ENCODE measurements at places on chromosomes 7 and 10.

DNA sequence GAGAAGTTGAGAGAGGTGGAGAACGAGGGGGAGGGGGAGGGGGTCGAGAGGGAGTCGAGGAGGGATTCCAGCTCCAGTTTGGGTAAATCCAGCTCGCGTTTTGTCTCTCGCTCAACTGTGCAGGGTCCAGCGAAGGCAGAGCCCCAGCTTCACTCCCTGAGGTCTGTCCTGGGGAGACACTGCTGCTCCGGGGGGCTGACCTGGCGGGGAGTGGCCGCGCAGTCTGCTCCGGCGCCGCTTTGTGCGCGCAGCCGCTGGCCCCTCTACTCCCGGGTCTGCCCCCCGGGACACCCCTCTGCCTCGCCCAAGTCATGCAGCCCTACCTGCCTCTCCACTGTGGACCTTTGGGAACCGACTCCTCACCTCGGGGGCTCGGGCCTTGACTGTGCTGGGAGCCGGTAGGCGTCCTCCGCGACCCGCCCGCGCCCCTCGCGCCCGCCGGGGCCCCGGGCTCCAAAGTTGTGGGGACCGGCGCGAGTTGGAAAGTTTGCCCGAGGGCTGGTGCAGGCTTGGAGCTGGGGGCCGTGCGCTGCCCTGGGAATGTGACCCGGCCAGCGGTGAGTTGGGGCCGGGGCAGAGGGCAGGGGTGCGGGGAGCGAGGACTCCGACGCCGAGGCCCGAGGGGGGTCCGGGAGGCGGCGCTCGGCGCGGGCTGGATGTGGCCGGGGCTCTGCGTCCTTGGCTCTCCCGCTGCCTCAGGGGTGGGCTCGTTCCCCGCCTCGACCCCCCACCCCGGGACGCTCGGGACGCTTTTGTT, at the start of gene TET1:
TET1 (plus strand) TSS at position 152 of the 757 bp plus-strand sequence. CDS start 12,002 bp downstream, outside the sequence.
- DNase-seq = no peak

DNA sequence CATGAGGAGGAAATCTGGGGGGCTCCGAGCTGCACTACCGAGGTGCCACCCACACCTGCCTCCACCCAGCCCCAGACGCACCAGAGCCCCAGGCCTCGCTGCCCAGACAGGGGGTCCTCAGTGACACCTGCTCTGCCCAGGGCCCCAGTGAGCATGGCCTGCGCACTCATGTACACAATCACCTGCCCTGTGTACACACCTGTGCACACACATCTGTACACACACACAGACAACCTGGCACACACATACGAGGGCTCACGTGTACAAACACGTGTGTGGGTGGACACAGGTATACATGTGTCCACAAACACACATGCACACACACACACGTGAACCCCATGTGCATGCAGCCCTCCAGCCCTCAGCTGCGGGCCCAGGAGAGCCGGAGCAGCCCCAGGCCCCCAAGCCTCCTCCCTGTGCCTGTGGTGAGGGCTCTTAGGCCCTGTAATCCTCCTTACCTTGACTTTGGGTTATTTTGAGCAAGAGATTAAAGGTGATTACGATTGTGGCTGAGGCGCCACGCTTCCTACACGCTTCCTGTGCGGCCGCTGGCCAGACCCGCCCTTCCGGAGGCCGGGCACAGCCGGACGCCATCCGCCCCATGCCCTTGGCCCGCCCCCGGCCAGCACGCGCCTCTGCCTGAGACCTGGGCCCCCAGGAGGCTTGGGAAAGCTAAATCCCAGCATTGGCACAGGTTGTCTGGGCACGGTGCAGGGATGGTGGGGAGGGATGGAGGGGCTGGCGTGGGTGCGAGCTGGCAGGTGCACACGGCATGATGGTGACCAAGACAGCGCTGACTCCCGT, 71.9 kb downstream of the ELFN1 start:
- no peak for DNase-seq

GRCh38 chr7:44223362-44224079, 22.7 kb downstream of the YKT6 start:
- DNase-seq = no peak

DNA sequence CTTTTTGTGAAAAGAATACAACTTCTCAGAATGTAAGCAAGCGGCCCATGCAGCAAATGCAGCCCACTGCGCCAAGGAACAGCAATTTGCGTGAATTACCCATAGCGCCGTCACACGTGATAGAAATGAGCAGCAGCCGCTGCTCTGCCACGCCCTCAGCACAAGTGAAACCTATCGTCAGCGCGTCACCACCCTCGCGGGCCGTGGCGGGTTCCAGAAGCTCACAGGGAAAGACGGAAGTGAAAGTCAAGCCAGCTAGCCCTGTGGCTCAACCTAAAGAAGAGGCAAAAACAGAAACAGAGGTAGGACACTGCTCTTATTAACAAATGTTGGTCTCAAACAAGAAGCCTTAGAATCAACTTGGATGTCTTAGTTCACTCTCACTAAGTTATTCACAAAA, 70.5 kb downstream of the SHH start:
- DNase-seq = peak; percentile 17

- no peak for DNase-seq
These were observed 9.3 kb downstream of the TCF7L2 start for GRCh38 chr10:112959207-112959838.

- DNase-seq = no peak
These were observed 148.6 kb downstream of the SH3PXD2A start for GRCh38 chr10:103706762-103707161.

GRCh38 chr7:135685306-135686084, 23.2 kb downstream of the STMP1 start:
- no peak for DNase-seq

DNA sequence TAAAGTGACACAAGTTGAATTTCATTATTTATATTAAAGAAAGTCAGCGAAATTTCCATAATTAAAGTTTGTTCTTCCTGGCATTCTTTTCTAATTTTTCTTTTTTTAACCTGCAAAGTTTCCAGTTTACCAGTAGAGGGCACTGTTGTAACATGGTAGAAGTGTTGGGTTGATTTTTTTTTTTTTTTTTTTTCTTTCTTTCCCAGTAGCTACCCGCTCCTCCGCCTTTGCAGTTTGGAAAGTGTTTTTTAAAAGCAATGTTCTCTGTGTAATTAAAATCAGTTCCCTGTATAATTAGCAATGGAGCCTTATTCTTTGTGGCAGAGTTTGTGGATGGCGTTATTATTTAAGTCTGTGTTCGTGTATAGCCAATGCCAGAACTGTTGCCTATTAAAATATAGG, 53.7 kb downstream of the TAF3 start:
- no peak for DNase-seq

DNA sequence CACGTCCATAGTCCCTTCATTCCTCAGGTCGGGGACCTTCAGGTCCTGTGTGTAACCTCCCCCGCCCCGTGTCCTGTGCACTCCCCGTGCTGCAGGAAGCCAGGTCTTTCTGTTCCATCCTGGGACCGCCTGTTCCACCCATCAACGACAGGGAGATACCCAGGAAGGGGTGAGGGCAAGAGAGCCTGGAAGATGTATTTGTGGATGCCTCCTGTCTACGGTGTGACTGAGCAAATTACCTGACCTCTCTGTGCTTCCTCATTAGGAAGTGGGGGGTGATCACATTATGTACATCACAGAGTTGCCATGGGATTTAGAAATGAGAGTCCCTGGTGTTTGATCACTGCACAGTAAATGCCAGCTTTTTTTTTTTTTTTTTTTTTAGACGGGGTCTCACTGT, 46.3 kb downstream of the GRID2IP start:
- DNase-seq = no peak

DNA sequence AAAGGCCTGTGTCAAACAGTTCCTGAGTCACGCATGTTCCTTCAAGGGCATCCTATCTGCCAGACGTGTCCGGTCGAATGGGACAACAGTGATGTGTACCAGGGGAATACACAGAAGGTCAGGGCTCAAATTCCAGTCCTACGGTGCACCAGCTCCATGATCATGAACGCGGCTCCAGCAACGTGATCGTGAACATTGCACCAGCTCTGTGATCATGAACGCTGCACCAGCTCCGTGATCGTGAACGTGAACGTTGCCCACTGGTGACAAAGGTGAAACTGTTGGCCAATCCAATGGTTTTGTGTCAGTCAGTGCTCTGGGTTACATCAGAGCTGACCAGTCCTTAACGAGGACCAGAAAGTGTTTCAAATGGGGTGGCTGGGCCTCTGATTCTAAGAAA, 4.3 kb upstream of the PTPRN2 start:
- DNase-seq = no peak

DNA sequence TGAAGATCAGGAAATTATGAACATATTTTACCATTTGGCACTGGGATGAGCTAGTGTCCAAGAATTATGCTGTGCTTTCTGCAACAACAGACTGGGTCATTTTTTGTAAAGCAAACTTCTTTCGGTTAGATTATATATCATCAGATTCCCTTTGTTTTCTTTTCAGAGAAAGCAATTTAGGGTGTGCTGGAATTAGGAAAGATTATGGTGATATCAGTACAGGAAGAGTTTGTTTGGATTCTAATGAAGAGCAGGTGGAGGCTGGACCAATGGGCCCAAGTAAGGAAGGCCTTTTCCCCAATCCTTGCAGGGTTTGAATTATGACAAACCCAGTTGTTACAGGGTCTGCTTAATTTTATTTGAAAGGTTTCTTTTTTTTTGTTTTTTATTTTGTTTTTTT, 1092.8 kb downstream of the KCNMA1 start:
- DNase-seq = no peak

DNA sequence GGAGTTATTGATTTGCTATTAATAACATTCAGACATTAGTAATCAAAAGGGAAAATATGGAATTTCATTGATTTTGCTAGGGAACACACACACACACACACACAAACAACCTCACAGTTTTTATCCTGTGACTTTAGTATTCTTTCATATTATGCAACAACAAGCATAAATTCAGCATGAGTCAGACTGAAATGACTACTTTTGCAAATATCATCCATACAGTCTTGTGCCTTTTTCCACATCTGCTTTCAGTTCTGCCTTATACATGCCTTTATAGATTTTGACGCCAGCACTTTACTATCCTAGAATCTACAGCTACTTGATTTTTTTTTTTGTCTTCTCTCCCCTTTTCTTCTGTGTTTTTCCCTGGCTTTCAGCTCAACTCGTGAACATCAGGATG, 975.8 kb upstream of the LRRTM3 start:
- no peak for DNase-seq

DNA sequence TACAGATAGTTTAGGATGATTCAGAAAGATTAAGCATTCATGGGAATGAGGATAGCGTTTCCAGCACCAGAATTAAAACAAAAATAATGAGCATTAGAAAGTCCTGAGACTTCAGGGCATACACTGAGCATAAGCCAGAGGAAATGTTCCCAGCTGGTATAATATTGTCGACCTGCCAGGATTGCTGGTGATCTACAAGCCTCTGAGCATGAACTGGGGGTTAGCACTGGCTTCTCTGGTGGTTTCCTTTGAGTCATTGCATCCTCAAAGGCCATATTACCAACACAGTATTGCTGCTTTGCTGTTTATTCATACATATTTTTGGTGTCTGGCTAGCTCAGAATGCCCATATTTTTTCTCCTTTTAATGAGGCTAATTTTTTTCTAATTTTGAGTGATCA, 10.7 kb upstream of the ATRNL1 start:
- DNase-seq = no peak

DNA sequence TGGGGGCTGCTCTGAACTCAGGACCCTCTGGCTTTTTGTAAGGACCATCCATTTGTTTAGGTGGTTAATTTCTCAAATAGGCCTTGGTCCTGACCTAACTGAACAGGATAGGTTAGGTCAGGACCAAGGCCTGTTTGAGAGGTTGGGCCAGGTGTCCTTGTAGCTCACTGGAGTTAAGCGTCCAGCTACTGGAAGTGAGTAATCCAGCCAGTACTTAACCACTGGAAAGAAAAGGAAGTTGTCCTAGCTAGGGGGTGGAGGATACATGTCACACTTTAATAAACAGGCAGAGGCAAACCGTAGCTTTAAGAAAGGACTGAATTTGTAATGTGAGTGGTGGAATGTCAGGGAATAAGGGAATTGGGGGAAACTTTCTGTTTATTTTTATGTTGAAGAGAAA, 96.0 kb downstream of the GPR85 start:
- no peak for DNase-seq

GRCh38 chr10:105241254-105241653, 600.2 kb downstream of the SORCS3 start:
- no peak for DNase-seq

DNA sequence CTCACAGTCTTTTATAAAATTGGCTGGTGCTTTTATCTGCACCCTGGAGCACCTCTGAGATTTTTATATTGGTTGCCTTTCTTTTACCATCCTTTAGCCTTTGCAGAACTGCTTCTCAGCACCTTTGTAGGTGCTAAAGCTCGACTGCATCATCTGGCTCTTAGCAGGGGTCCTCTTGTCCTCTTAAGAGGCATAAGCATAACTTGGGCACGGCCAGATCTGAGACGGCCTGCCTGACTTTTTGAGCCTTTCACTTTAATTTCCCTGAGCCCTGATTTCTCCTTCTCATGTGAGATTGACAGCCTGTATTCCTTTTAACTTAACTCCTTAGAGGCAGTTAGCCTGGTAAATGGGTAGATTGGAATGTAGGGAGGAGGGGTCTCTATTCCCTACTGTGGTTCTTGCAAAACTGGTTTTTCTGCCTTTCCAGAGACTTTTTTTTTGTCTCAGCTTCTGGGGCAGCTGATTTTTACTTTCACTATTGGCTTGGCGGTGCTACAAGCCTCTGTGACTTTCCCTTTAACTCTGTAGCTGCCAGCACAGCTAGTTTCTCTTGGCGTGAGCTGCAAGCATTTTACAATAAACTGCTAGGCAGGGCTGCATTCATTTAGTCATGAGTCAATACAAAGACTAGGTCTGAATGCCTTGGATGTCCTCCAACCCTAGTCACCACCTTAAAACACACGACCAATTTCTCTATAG, 24.0 kb downstream of the ZPBP start:
- DNase-seq = no peak

- no peak for DNase-seq
These were observed 57.6 kb downstream of the IKZF1 start for GRCh38 chr7:50362142-50362541.

GRCh38 chr10:128525936-128526335, 399.7 kb upstream of the MKI67 start:
- no peak for DNase-seq

DNA sequence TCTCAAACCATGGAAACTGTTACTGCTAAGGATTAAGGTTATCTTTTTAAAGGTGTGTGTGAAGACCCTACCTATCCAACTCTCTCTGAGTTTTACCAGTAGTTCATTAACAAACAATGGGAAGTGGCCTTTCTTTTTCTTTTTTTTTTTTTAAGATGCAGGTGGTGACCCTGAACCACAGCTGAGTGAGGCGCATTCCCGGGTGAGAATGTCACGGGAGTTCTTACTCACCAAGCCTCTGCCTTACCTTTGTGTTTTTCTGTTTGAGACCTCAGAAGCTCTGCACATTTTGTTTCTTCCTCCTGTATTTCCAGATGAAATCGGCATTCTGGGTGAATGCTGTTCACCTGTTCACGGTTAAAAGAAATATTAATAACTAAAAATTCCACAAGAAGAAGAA, 2.5 kb downstream of the VIPR2 start:
- DNase-seq = no peak
